ENCODE measurements at places on chromosomes 16 and 17. TPM values are rescaled to one million over a fixed set of nuclear protein-coding genes. Genes with fewer than 3 reads are reported as not detected.

The BAHCC1 gene
- 1.5 TPM for polyA plus RNA-seq

The ABCA9 gene
- 1.6 TPM for polyA plus RNA-seq

The KRTAP1-1 gene
- 0.64 TPM for polyA plus RNA-seq

The SLFN14 gene
- not detected for polyA plus RNA-seq

The PDIA2 gene
- polyA plus RNA-seq: 0.06 TPM

The LLGL2 gene
- 0.02 TPM for polyA plus RNA-seq

The PERCC1 gene
- polyA plus RNA-seq: not detected

The ADCY9 gene
- 21.1 TPM for polyA plus RNA-seq

The SHMT1 gene
- 12.6 TPM for polyA plus RNA-seq

The NTN3 gene
- 0.08 TPM for polyA plus RNA-seq

The ZNF174 gene
- polyA plus RNA-seq: 9.1 TPM

DNA sequence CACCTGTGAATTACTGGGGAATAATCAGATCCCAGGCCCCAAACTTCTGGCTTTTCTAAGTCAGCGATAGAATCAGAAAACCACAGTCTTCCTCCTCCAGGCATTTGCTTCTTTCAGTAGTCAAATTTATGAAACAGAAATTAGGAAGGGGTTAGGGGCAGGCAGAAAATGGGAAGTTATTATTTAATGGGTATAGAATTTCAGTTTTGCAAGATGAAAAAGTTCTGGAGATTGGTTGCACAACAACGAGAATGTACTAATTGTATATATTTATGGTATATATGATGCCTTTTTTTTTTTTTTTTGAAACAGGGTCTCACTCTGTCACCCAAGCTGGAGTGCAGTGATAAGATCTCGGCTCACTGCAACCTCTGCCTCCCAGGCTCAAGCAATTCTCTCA is 23.5 kb downstream of the ORC6 start:
- DNase-seq: no peak

GRCh38 chr17:36184023-36184765 is 7.8 kb upstream of the TBC1D3B start:
- no peak for DNase-seq

DNA sequence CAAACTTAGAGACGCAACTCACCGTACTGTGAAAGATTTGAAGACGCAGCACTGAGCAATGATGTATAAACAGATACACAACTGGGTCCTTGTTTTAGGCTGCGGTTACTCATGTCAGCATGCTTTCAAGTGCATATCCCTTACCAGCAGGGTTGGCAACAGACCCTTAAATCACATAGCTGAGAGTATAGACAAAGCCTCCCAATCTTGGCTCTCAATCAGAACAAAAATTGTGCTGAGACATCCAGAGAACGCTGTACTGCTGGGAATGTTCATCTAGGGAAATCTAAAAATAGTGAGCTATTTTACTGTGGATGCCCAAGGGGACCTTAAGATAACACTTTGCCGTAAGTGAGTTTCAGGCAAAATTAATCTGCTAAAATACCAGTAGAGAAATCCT is 84.4 kb upstream of the NUDT7 start:
- DNase-seq: no peak

GRCh38 chr16:25148568-25149215 is 37.1 kb downstream of the LCMT1 start:
- DNase-seq: no peak

- peak; percentile 82 for DNase-seq
Measured at GRCh38 chr17:29931231-29931932, 1.4 kb upstream of the SSH2 start.

DNA sequence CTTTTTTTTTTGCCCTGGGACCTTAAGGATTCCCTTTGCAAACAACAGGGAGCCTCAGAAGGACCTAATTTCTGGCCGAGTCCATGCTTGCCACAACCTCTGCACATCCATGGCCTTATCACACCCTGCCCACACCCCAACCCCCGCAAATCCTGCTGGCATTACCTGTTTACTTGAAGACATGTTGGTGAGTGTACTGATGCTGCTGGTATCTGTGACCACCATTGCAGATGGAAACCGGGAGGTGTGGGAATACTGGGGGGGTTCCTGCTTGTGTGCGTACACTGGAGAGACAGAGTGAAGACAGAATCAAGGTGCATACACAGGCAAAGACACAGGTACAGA is 46.0 kb downstream of the HNF1B start:
- DNase-seq: no peak

GRCh38 chr16:85970016-85970733 is 71.2 kb downstream of the IRF8 start:
- DNase-seq: no peak

- DNase-seq: no peak
Measured at GRCh38 chr17:76122431-76123190, 18.4 kb downstream of the FOXJ1 start.

- no peak for DNase-seq
Measured at GRCh38 chr16:83588070-83588469, 219.7 kb upstream of the HSBP1 start.

DNA sequence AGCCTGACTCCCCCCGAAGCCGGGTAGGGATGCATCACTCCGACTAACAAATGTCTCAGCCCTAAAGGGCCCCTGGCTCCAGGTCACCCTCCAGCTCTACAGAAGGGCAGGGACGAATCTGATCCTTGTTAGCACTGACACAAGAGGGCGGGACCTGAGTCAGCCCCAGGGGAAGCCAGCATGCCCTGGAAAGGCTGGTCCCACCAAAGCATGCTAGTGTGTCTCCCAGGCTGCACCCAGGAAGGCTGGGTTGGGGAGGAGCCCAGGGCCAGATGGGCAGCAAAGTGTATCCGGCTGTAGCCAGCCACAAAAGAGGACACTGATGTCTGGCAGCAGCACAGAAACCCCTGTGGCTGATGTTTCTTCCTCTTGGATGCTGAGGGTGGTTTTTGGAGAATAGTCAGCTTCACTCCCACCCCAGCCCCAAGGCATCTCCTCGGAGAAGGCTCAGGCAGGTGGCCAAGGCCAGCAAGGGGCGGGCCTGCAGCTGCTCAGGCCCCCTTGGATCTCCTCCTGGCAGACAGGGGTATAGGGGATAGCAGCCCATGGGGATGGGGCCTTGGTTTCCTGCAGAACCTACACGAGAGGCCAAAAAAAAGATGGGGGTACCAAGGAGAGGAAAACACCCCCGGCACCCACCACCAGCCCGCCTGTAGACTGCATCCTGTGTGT is 11.0 kb downstream of the NATD1 start:
- no peak for DNase-seq

DNA sequence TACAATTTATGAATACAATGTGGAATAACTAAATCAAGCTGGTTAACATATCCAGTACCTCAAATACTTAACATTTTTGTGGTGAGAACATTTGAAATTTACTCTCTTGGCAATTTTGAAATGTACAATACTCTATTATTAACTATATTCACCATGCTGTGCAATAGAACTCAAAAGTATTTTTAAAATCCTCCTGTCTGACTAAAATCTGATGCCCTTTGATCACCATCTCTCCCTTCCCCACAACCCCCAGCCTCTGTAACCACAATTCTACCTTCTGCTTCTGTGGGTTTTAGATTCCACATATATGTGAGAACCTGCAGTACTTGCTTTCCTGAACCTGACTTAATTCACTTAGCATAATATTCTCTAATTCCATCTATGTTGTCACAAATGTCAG is 71.6 kb upstream of the ALOX12 start:
- DNase-seq: peak; percentile 18

DNA sequence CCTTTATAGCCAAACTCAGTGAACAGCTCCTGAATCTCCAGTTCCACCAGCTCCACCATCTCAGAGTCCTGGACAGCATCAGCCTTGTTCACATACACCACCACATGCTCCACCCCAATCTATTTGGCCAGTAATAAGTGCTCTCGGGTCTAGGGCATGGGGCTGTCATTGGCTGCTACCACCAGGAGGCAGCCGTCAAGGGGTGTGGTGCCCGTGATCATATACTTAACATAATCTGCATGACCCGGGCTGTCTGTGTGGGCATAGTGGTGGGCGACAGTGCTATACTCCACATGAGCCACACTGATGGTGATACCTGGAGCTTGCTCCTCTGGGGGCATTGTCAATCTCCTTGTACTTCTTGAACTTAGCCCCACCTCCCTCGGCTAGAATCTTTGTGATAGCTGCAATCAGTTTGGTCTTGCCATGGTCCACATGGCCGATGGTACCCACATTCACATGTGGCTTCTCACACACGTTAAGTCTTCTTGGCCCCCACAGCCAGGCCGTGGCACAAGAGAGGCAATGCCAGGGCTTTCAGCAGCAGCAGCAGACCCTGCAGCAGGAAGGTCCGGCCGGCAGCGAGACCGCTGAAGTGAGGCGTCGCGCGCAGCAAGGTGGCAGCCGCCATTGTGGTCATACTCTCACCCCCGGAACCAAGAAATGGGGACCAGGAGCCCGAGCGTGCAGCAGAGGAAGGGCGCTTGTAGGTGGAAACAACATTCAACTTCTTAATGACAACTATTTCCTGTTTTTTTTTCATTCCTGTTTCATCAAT is 210.3 kb upstream of the WSB1 start:
- DNase-seq: no peak

GRCh38 chr17:47937941-47938340 is 3.4 kb upstream of the PNPO start:
- no peak for DNase-seq

GRCh38 chr17:21268596-21269188 is 15.5 kb upstream of the NATD1 start:
- no peak for DNase-seq

GRCh38 chr17:35046740-35047283 is 16.7 kb downstream of the RFFL start:
- peak; percentile 91 for DNase-seq

DNA sequence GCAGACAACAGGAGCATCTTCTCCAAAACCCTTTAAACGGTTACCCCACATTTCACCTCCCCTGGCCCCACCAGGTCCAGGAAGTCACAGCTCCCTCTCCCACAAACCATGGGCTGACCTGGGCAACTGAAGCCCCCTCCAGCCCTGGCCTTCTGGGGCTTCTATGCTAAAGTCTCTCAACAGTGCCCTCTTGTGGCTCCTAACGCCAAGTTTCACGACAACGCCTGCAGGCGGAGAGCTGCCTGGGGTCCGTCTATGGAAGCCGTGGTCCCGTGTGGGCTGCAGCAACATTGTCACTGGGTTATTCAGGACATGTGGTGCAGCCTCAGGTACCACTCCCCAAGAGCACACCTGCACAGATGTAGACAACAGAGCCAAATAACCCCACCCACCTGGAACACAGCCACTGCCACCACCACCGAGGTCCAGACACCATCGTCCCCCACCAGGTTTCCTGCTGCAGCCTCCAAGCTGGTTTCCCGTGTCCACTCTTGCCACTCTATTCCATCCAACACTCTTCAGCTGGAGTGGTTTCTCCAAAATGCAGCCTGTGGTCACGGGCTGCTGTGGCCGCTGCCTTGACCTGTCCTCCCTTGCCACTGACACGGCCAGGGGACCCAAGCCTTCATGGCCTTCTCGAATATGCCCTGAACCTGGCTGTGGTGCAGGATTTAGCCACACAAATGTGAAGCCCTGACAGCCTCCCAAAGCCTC is 19.1 kb downstream of the C16orf95 start:
- no peak for DNase-seq

DNA sequence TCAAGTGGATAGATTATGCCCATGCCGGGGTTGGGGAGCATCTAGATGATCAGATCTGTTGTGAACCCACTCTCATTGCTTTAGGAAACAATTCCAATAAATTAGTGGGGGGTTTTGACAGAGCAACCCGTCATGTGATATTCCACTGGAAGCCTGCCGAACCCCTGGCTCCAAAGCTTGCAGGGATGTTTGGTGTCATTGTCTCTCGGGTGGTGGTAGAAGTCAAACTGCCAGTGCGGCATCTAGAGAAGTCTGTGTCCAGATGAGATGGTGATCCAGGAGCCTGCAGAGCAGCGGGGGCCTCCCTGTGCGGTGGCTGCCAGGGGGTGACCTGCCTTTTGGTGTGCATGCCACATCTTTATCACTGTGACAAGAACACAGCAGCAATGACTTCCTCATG is 91.7 kb downstream of the SHISA6 start:
- no peak for DNase-seq

DNA sequence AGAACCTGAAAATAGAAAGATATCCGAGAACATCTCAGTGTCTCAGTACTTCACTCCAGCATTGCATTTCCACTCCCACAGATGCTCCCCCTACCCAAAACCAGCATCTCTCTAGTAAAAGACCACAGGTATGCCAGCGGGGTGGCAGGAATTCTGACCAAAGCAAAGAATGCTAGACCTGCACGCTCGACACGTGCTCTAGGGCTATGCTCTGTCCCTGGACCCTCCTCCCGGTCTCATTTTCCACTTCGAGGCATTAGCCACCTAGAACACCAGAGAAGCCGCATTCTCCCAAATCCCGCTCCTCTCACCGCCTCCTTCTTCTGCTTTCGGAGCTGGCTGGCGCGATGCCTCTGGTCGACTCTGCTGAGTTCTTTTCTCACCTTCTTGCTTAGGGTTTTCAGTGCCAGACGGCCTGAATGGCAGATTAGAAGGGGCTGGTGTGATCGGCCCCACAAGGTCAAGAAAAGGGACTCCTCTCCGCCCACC is 487 bp downstream of the TSR1 start:
- no peak for DNase-seq

GRCh38 chr16:72211110-72211509 is 39.2 kb upstream of the PMFBP1 start:
- no peak for DNase-seq

- DNase-seq: no peak
Measured at GRCh38 chr17:34110315-34110714, 144.8 kb upstream of the CCL2 start.

DNA sequence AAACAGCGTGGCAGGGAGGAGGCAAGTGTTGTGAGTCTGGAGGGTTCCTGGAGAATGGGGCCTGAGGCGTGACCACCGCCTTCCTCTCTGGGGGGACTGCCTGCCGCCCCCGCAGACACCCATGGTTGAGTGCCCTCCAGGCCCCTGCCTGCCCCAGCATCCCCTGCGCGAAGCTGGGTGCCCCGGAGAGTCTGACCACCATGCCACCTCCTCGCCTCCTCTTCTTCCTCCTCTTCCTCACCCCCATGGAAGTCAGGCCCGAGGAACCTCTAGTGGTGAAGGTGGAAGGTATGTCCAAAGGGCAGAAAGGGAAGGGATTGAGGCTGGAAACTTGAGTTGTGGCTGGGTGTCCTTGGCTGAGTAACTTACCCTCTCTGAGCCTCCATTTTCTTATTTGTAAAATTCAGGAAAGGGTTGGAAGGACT is at the start of gene CD19:
CD19 (plus strand) TSS at position 171 of the 425 bp plus-strand sequence; CDS start at position 201, 30 bp downstream.
- no peak for DNase-seq

DNA sequence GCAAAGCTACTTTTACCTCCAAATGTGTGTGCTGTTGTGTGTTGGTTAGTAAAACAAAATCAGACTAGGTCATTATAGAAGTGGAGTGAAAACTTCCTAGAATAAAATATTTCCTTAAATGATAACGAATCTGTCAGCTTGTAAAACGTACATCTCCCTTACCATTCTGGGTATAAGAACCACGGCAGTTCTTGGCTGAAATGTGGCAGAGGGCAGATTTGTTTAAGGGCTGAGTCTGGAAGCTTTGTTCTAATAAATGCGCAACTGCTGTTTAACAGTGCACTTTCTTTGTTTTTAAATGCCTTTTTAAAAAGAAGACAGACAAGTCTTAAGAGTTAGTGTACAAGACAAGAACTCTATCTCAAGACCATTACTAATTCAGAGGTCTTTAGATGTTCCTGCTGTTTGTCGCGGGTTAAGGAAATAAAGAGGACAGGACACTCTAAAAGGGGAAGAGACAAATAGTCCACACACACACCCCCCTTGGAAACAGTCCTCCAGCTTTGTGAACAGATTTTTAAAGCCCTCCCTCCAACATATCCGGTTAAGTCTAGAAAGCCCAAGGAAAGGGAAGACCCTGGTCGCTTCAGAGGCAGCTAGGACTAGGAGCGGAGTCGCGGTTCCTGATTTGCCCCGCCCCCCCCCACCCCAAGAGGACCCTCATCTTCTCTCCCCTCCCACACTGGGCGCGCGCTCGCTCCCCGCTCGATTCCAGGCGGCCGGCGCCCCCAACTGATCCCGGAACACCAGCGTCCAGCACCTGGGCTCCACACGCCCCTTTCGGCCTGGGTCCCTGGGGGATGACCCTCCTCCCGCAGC is 658 bp downstream of the SYNRG start:
- peak; percentile 43 for DNase-seq
